ENCODE measurements at places on chromosomes 13 and 19.

- DNase-seq = peak; percentile 37
Observed at GRCh38 chr13:28609926-28610325, 49.0 kb upstream of the POMP start.

DNA sequence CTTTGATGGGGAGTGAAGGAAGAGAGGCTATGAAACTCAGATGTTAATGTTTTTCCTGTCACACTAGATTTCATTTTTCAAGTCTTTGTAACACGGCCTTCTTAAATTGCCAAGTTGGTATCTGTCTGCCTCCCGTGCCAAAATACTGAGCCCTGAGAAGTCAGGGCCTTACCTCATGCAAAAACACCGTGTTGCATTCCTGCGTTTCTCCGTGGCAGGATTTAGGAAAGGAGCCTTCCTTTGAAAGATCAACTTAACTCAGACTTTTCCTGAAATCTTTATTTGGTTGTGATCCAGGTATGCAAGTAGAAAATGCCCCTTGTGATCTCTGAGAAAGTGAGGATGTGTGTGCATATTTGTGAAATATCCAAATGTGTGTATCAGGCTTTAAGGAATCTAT is 1291.0 kb upstream of the SLC10A2 start:
- no peak for DNase-seq

DNA sequence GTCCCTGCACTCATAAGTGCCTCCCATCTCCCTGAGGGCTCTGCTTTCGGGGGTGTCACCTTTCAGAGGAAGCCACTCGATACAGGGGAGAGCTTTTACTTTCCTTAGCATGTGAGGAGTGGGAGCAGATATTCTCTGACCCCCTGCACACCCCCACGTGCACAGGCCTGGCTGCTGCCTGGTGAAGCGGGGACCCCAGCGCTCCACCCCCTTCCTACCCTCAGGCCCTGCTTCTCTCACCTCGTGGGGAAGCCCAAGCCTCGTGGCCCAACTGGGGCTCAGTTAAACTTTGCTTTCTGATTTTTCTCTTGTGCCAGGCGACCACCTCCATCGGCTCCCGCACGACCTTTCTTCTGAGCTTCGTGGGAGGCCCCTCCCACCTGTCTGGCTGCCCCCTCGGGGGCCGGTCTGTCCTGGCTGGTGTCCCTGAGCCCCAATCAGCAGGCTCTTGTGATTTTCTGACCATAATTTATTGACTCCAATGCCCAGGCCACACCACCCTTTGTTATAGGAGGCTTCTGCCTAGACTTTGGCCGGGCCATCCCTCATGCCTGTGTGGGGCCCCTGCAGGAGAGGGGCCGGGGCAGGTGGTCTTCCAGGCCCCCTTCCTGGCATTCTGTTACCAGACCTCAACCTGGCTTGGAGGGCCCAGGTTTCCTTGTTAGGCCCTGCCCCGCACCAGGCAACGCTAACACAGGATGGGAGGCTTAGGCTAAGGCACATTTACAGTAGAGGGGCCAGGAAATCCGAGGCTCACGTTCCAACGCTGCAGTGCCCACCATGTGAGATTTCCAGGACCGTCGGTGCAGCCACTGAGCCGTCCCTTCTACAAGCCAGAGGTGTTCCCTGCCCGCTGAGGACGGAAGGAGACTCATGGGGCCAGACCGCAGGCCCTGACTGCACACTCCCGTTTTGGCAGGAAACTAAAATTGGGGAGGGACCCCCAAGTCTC is 3.7 kb downstream of the TMED1 start:
- DNase-seq = no peak

- no peak for DNase-seq
Observed at GRCh38 chr19:51531349-51532315, at the start of gene SIGLEC6. Gene SIGLEC6, minus strand, starts transcription at chr19:51531670. Its CDS starts 22 bp downstream, at chr19:51531648.

DNA sequence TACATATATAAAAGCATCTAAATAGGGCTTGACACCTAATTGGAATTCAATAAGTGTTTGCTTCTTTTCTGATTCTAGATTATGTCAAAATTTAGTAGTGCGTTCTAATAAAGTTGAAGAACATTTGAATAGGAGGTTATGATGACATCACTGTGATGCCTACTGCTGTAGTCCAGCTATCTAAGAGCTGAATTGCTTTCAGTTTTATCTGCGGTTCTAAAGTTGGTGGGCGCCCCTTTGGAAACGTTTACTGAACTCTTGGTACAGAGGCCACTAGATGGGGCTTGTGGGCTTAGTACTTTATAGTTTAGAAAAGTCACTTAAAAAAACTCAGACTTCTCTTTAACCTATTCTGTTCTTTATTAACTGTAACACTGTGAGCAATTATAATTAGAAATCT is 776.9 kb downstream of the GPC5 start:
- peak; percentile 55 for DNase-seq

GRCh38 chr19:43311706-43312105 is 41.8 kb upstream of the CD177 start:
- peak; percentile 68 for DNase-seq

GRCh38 chr13:87671031-87671752 is at the start of gene SLITRK5:
Gene SLITRK5, plus strand, starts transcription at chr13:87671371. Its CDS starts 4,018 bp downstream, at chr13:87675389.
- DNase-seq = peak; percentile 32

DNA sequence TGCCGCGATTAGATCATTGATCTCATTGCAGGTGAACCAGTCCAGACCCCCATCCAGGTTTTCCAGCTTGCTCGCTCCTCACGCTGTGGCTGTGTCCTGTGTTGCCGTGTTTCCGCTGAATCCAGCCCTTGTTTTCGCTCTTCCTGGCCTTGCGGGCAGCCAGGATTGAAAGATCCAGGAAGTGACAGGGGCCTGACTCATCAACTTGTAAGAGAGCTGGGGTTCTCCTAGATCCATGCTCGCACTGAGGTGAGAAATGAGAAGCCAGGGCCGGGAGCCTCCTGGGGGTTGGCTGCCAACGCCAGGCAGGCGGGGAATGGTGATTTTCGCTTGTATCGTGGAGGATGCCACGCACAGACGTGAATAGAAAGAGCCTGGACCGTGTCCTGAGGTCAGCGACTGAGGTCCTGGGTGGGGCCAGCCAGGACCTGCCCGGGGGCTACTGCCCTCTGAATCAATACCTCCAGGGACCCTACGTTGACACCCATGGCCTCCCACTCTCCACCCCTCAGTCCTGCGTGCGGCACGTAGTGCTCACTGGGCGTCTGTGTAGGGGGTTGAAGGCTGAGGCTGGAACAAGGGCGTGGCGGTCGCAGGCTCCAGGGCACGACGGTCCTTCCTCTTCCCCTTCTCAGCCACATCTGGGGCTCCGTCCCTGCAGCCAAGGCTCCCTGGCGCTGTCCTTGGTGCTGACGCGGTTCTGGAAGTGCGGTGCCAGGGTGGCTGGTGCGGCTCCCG is 7.3 kb upstream of the PTPRH start:
- DNase-seq = peak; percentile 100

DNA sequence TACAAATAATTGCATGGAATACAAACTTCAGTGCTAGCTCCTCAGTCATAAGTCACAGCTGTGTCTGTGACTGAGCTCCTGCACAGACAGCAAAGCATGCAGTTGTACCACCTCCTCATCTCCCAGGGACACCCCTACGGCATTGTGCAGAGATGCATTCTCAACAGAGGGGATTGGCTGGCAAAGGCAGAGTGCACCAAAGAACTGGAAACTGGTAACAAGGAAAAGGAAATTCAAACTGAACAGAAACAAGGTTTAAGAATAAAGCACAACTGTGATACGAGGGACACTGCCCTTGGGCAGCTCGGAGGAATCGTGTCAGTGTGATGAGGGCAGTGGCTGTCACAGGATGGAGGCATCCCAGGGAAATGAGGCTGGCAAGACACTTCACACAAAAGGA is 126.1 kb upstream of the SOX1 start:
- DNase-seq = no peak

DNA sequence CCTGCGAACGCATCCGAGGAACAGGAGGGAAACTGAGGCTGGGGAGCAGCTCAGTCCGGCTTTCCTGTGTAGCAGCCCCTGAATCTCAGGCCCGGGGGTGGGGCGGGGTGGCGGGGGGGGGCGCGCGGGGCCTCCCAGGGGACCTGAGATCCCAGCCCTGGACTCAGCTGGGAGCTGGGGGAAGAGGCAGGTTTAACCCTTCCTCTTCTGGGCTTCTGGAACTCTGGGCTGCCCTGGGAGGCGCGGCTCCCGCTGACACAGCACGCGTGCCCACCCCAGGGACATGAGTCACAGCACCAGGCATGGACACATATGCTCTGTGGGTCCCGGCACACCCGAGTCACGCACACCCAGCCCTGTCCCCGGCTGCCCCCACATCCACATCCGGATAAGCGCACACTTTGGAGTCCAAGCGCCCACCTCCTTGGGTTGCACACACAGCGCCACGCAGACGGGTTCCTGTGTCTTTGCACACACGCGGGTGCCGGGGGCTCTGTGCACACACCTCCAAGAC is 3.5 kb upstream of the CIRBP start:
- DNase-seq = peak; percentile 99

DNA sequence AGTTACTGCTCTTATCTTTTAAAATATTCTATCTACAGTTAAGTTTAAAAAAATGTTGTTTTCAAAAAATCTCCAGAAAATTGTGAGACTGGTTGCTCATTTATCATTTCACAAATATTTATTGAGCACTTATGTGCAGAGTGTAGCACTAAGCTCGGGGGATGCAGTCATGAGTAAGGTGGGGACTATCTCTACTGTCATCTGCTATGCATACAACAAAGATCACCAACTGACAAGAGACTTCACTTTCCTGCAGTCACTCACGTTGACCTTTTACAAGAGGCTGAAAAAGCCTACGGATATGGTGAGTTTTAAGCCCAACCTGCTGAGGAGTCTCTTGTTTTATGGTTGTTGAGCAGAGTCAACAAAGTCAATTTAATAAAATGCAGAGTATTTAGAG is 392.5 kb downstream of the KLF12 start:
- no peak for DNase-seq

DNA sequence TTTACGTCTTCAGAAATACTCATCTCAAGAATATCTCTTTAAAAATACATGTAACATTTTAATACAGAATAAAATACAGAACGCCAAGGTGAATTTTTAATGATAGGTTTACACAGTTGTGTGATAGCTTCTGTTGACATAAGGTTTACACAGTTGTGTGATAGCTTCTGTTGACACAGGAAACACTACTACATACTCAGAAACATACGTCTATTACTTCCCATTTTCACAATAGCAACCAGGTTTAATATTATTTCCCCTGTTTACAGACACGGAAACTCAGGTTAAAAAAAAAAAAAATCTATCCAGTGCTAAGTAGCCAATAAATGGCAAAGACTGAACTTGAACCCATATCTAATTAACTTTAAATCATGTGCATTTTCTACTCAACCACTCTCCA is 571.2 kb downstream of the LIG4 start:
- no peak for DNase-seq

GRCh38 chr13:29594710-29595379 is 643 bp downstream of the SLC7A1 start:
- peak; percentile 54 for DNase-seq

GRCh38 chr19:30731591-30731990 is 359.4 kb downstream of the ZNF536 start:
- DNase-seq = no peak

DNA sequence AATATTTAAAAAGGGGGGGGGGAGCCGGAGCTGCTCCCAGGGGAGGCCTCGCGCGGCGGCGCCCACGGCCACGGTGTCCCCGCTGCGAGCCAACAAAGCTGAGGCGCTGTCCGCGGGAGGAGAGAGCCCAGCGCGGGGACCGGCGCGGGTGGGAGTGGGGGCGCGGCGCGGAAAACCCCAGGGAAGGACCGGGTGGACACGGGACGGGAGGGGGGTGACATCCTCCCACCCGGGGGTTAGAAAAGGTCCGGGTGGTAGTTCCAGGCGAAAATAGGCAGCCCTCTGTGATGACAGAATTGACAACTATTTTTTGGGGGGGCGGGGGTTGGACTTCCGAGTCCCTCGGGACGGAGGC is 11.1 kb upstream of the SOX1 start:
- DNase-seq = no peak

DNA sequence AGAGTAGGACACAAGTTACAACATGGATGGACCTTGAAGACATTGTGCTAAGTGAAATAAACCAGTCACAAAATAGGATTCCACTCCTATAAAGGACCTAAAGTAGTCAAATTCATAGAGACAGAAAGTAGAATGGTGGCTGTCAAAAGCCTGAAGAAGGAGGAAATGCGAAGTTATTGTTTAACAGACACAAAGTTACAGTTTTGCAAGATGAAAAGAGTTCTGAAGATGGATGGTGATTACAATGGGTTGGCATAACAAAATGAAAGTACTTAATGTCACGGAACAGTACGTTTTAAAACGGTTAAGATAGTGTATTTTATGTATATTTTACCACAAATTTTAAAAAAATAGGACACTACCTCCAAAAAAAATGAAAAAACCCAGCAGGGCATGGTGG is 34.8 kb downstream of the FOXO1 start:
- DNase-seq = no peak

DNA sequence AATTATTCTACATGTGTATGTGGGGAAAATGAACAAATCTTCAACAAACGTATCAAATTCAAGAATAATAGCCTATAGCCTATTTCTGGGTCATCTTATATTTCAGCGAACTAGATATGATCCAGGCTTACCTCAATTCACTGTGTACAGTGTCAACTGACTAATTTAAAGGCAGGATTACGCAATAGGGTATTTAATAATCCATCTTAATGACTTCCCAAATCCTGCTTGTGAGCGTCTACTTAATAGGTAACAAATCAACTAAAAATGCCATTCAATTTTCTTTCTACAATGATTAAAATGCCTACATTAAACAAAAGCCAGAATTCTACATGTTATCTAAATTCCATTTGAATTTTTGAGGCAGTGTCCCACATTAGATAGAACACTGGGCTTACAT is 67.0 kb downstream of the USP12 start:
- DNase-seq = no peak

DNA sequence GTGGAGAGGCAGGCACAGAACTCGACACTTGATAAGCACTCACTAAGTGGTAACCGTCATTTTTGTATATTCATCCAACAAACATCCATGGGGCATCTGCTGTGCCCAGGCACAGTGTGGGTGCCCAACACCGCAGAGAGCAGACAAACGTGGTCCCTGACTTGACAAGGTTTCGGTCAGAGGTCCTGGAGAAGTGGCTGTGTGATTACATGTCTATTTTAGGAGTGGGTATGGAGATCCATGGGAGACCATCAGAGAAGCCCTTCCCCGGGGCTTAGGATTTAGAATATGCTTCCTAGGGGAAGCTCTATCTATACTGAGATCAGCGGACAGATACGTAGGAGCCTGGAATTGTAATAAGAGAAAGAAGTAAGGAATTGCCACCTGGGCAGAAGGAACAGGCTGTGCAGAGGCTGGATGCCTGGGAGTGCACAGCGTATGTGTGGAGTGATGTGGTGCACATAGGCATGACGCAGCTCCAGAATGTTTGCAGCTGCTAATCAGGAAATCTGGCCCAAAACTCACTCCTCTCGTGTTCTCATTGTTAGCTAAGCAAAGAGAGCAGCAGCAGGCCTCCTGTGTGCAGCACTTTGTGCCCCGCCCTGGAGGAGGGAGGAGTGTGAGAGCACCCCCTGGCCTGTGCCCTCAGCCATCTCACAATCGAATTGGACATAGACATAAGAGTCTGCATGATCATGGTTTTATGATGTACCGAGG is 23.0 kb upstream of the IRS2 start:
- DNase-seq = no peak

- DNase-seq = peak; percentile 78
Observed at GRCh38 chr13:50323440-50324065, 308.3 kb downstream of the KCNRG start.

GRCh38 chr19:30428092-30428680 is 56.0 kb downstream of the ZNF536 start:
- DNase-seq = no peak

Measured in RPMI7951 (cell line).